Pancreas (tissue), 10 donors: ENCODE measurements at places on chromosomes 16 and 17. TPM values are rescaled to one million over a fixed set of nuclear protein-coding genes. Genes with fewer than 3 reads are reported as not detected.

The TVP23C gene
- 5.3 TPM for total RNA-seq

The ST6GALNAC1 gene
- 0.65 TPM for total RNA-seq

The CFAP97D1 gene
- total RNA-seq, result not detected

The SHISA6 gene
- total RNA-seq, result 0.52 TPM

The MT1H gene
- 106 TPM for total RNA-seq

The ABCC12 gene
- not detected for total RNA-seq

The AHSP gene
- total RNA-seq, result not detected

The TMIGD1 gene
- not detected for total RNA-seq

The MPDU1 gene
- total RNA-seq, result 19.0 TPM

The STX1B gene
- 0.83 TPM for total RNA-seq

The FASN gene
- total RNA-seq, result 31.4 TPM

The PRSS33 gene
- total RNA-seq, result not detected

GRCh38 chr16:67000384-67001351 is 12.3 kb downstream of the CES4A start:
- peak overlapping the region; percentile 17 for H3K4me3 ChIP-seq
- H3K27me3 ChIP-seq, result no peaks in the 10 kb centered on the region
- peak overlapping the region; percentile 51 for H3K27ac ChIP-seq
- H3K36me3 ChIP-seq, result no peaks in the 10 kb centered on the region
- peak; percentile 59 for DNase-seq

DNA sequence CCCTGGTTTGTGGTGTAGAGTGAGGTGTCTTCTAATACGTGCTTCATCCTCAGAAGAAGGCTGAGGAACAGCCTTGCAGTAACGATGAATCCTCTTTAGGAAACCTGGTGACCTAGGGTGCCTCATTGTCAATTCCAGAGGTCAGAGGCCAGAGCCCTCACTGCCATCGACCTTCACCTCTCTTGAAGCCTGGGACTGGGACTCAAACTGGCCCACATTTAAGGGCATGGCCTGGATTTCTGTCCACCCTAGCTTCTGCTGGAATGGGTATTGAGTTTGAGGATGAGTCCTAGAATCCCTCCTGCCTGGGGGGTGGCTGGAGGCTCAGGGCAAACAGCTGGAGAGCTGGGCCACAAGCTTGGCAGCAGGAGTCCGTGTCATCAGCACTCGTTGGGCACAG is 38.6 kb downstream of the ELAC2 start:
- no peaks in the 10 kb centered on the region for H3K27me3 ChIP-seq
- no peak overlapping the region for H3K27ac ChIP-seq

DNA sequence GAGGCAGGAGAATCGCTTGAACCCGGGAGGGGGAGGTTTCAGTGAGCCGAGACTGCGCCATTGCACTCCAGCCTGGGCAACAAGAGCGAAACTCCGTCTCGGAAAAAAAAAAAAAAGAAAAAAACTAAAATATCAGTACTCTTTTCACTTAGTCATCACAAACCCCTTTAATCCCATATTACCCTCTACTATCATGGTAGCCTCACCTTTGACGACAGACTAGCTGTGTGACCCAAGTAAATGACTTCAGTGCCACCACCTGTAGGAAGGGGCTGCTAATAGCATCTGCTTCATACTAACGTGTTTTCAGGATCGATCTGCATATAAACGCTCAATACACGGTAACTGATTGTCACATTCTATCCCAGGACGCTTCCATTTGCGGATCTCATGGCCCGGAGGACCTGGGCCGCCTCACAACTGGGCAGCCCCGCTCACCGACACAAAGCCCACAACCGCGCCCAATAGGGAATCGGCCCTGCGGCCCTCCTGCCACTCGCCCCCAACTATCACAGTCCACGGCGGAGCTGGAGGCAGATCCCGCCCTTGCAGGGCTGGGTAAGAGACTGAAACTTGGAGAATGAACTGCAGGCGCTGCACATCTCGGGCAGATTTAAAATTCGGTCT is 1.1 kb upstream of the ZNF263 start:
- no peaks in the 10 kb centered on the region for H3K36me3 ChIP-seq
- DNase-seq, result no peak
- H3K4me1 ChIP-seq, result peaks cover 19% of the 10 kb centered on the region
- H3K27ac ChIP-seq, result peak overlapping the region; percentile 98

DNA sequence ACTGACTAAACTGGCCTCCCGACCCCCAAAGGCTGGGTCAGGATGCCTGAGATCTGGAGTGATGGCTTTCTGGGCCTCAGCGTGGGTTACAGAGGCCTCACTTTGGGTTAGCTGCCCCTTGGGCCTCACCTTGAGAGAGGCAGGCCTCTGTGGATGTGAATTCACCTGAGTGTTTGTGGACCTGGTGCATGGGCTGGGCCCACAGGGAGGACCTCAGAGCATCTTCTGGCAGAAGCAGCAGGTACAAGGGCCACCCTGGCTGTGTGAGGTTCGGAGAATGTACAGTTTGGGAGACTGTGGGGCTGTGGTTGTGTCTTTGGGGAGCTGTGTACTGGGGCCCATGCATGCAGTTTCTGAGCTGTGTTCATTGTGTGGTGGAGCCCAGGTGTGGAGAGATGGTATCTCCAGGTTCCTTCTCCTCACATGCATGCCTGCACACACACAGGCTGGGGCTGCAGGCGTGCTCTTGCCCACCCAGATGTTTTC is 18.3 kb downstream of the RARA start:
- H3K27me3 ChIP-seq, result no peaks in the 10 kb centered on the region
- H3K36me3 ChIP-seq, result no peaks in the 10 kb centered on the region
- peaks cover 65% of the 10 kb centered on the region for H3K4me1 ChIP-seq
- peak overlapping the region; percentile 11 for H3K27ac ChIP-seq

- no peaks in the 10 kb centered on the region for H3K36me3 ChIP-seq
- no peaks in the 10 kb centered on the region for H3K4me1 ChIP-seq
- DNase-seq, result no peak
- H3K27me3 ChIP-seq, result no peaks in the 10 kb centered on the region
- no peak overlapping the region for H3K27ac ChIP-seq
- no peak overlapping the region for H3K4me3 ChIP-seq
Observed at GRCh38 chr17:5585836-5586521, 1.7 kb upstream of the NLRP1 start.

- H3K27ac ChIP-seq, result no peak overlapping the region
- no peak overlapping the region for H3K4me3 ChIP-seq
- no peak for DNase-seq
- no peaks in the 10 kb centered on the region for H3K27me3 ChIP-seq
Observed at GRCh38 chr16:12449374-12449773, 354.3 kb downstream of the CPPED1 start.

- no peak overlapping the region for H3K27ac ChIP-seq
- no peaks in the 10 kb centered on the region for H3K27me3 ChIP-seq
- H3K36me3 ChIP-seq, result no peaks in the 10 kb centered on the region
- peaks cover 23% of the 10 kb centered on the region for H3K4me1 ChIP-seq
Observed at GRCh38 chr16:89341279-89341678, 123.8 kb downstream of the ZNF778 start.

DNA sequence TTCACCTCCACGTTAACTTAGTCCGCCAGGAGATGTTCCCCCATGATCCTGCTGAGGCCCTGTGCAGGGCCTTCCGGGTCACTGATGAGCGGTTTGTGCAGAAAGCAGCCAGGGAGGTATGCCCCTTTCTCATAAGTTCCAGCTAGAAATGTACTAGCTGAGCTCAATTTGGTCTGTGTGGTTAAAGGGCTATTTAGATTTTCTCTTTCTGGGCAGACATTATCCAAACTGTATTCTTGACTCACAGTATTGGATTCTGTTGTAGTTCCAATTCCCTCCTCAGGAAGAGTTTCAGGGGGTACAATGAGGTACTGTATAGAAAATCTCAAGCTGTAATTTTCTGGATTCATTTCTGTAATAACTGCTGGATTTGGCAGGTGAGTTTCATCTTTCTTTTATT is 137.1 kb downstream of the TRIM37 start:
- H3K36me3 ChIP-seq, result no peaks in the 10 kb centered on the region
- H3K4me1 ChIP-seq, result no peaks in the 10 kb centered on the region
- peak overlapping the region; percentile 12 for H3K27ac ChIP-seq

- peak overlapping the region; percentile 5 for H3K27ac ChIP-seq
- H3K27me3 ChIP-seq, result no peaks in the 10 kb centered on the region
- H3K36me3 ChIP-seq, result no peaks in the 10 kb centered on the region
Observed at GRCh38 chr17:41959336-41960095, 7.1 kb upstream of the CNP start.

GRCh38 chr16:64440005-64440404 is 681.9 kb downstream of the CDH11 start:
- H3K4me3 ChIP-seq, result no peak overlapping the region
- no peak overlapping the region for H3K27ac ChIP-seq
- DNase-seq, result no peak
- H3K27me3 ChIP-seq, result no peaks in the 10 kb centered on the region

DNA sequence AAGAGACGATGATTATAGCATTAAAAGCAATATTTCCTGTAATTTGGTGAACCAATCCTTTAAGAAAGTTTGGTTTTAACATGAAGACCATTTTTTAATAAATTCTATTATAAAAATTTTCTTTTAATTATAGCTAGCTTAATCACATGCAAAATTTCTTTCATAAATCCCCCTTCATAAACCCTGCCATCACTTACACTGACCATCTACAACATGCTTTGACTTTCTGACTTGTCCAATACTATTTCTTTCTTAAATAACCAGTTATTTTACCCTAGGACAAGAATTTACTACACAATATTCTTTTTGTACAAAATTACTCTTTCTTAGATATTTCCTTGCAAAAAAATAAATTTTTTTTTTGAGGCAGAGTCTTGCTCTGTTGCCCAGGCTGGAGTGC is 1334.8 kb downstream of the CDH11 start:
- no peak overlapping the region for H3K27ac ChIP-seq
- no peaks in the 10 kb centered on the region for H3K36me3 ChIP-seq
- no peak overlapping the region for H3K4me3 ChIP-seq
- no peaks in the 10 kb centered on the region for H3K27me3 ChIP-seq
- DNase-seq, result no peak

- no peak overlapping the region for H3K4me3 ChIP-seq
- DNase-seq, result no peak
- H3K27ac ChIP-seq, result no peak overlapping the region
- no peaks in the 10 kb centered on the region for H3K36me3 ChIP-seq
- H3K4me1 ChIP-seq, result no peaks in the 10 kb centered on the region
Observed at GRCh38 chr16:9195287-9195686, 103.8 kb downstream of the HAPSTR1 start.

GRCh38 chr17:64411999-64412771 is 21.5 kb upstream of the PECAM1 start:
- no peak overlapping the region for H3K4me3 ChIP-seq
- H3K4me1 ChIP-seq, result no peaks in the 10 kb centered on the region
- no peak overlapping the region for H3K27ac ChIP-seq
- no peaks in the 10 kb centered on the region for H3K36me3 ChIP-seq
- DNase-seq, result peak; percentile 43

- H3K4me3 ChIP-seq, result peak overlapping the region; percentile 57
- no peaks in the 10 kb centered on the region for H3K36me3 ChIP-seq
- no peaks in the 10 kb centered on the region for H3K4me1 ChIP-seq
- no peaks in the 10 kb centered on the region for H3K27me3 ChIP-seq
Observed at GRCh38 chr16:30902029-30902972, 5.9 kb downstream of the CTF1 start.

GRCh38 chr17:68172461-68172954 is 75.3 kb upstream of the AMZ2 start:
- DNase-seq, result peak; percentile 55
- no peaks in the 10 kb centered on the region for H3K36me3 ChIP-seq
- no peak overlapping the region for H3K4me3 ChIP-seq
- no peak overlapping the region for H3K27ac ChIP-seq

- H3K4me3 ChIP-seq, result no peak overlapping the region
- H3K36me3 ChIP-seq, result no peaks in the 10 kb centered on the region
- no peaks in the 10 kb centered on the region for H3K4me1 ChIP-seq
- H3K27me3 ChIP-seq, result no peaks in the 10 kb centered on the region
- no peak for DNase-seq
Observed at GRCh38 chr17:27282054-27282551, 11.8 kb upstream of the WSB1 start.

- no peaks in the 10 kb centered on the region for H3K4me1 ChIP-seq
- H3K27me3 ChIP-seq, result no peaks in the 10 kb centered on the region
- no peak for DNase-seq
- H3K27ac ChIP-seq, result no peak overlapping the region
- no peak overlapping the region for H3K4me3 ChIP-seq
- H3K36me3 ChIP-seq, result no peaks in the 10 kb centered on the region
Observed at GRCh38 chr17:39800540-39800939, 62.8 kb downstream of the GRB7 start.

DNA sequence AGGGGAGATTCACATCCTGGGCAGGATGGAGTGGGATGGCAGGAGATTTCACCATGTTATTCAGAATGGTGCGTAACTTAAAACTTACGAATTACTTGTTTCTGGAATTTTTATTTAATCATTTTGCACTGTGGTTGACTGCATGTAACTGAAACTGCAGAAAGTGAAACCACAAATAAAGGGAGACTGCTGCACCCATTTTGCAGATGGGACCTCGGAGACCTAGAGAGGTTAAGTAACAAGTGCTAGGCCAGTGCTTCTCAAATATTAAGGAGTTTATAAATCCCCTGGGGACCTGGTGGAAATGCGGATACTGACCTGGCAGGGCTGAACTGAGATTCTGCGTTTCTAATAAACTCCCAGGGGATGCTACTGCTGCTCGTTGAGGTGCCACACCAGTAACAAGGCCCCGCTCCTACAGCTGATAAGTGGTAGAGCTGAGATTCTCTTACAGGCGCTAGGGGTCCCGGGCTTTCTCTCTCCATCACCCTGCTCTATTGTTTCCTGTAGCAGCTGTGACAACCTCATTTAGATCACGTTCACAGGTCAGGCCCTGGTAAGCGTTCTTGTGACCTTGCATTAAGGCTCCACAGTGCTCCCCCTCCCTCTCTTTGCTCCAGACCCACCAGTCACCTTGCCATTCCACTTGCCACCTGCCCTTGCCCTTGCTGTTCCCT is 167.1 kb upstream of the CDH13 start:
- no peak overlapping the region for H3K4me3 ChIP-seq
- H3K36me3 ChIP-seq, result no peaks in the 10 kb centered on the region
- H3K27ac ChIP-seq, result no peak overlapping the region
- DNase-seq, result no peak

DNA sequence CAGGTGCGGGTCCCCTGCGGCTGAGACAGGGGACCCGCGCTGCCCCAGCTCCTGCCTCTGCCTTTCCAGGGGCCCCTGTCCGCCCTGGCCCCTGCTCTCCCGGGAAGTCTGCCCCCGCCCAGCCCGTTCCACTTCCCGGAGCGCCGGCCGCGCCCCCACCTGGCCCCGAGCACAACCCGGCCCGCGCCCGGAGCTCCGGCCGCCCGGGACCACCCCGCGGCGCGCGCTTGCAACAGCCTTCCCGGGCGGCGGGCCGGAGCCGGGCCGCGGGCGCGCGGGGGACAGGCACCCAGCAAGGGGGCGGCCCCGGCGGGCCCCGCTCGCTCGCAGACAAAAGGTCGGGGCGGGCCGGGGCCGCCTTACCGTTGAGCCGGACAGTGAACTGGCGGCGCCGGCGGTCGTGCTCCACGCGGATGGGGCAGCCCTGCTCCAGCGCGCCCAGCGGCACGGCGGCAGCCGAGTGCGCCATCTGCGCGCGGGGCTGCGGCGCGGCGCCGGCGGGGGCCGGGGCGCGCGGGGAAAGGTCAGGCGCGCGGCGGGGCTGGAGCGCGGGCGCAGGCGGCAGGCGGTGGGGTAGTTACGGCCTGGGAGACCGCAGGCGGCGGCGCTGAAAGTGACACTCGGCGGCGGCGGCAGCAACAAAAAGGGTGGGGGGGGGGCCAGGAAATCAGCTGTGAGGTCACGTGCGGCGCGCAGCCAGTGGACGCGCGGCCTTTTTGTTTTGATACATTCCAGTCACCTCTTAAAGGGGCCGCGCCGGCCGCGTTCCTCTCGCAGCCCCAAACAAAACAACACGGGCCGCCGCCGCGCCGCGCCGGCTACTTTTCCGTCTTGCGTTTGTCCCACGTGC is at the start of gene NATD1:
Gene NATD1, minus strand, starts transcription at position 615 of the 850 bp plus-strand sequence. Its CDS starts 146 bp downstream, at position 469.
- peaks cover 5% of the 10 kb centered on the region for H3K4me1 ChIP-seq
